ENCODE measurements at places on chromosomes 16 and 17. TPM values are rescaled to one million over a fixed set of nuclear protein-coding genes. Genes with fewer than 3 reads are reported as not detected.

DNA sequence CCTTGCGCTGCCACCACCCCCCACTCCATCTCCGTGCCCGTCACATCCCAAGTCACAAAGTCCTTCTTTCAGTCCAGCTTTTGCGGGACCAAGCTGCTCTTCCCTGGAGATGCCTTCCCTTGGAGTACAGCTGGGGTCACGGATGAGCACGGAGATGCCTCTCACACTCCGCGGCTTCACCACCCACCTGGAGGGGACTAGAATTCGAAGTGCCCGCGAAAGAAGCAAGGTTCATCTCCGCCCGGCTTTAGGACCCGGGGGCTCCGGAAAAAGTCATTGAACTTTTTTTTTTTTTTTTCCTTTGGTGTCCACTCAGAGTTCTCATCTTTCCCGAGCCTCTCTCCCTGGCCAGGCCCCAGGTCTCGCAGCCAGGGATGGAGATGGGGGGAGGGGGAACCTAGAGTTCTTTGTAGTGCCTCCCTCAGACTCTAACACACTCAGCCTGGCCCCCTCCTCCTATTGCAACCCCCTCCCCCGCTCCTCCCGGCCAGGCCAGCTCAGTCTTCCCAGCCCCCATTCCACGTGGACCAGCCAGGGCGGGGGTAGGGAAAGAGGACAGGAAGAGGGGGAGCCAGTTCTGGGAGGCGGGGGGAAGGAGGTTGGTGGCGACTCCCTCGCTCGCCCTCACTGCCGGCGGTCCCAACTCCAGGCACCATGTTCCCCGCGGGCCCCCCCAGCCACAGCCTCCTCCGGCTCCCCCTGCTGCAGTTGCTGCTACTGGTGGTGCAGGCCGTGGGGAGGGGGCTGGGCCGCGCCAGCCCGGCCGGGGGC lies at the start of gene FKBP10:
Gene FKBP10, plus strand, starts transcription at position 624 of the 771 bp plus-strand sequence. Its CDS starts 31 bp downstream, at position 655.
- no peak for DNase-seq

DNA sequence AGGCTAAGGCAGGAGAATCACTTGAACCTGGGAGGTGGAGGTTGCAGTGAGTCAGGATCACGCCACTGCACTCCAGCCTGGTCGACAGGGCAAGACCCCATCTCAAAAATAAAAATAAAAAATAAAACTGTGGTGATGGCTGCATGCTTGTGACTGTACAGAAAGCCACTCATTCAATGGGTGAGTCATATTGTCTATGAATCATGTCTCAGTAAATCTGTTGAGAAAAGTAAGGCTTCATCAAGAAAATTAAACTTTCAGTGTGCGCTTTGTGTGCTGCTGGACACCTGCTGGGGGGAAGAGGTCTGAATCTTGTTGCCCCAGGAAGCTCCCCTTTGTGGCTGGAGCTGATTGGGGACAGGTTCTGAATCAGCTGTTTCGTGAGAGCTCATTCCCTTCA lies 11.3 kb downstream of the NUBP1 start:
- DNase-seq: no peak

The SOX15 gene
- total RNA-seq: 0.30 TPM

DNA sequence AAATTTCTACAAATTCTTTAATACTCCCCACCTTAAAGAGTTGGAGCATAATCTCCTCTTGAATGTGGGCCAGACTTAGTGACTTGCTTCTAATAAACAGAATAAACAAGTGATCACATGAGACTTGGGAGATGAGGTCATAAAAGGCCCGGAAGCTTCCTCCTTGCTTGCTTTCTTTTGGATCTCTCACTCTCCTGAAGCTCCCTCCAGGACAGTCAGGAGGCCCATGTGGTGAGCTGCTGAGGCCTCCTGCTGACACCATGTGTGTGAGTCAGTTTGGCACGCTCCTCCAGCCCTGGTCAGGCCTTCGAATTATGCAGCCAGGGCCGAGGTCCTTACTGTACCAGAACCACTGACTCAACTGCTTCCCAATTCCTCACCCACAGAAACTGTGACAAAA lies 53.2 kb downstream of the NDEL1 start:
- DNase-seq: no peak

The NTN3 gene
- not detected for total RNA-seq

- DNase-seq: no peak
Measured at GRCh38 chr16:19745286-19746010, 27.4 kb downstream of the IQCK start.

The RRAD gene
- total RNA-seq: 0.60 TPM

DNA sequence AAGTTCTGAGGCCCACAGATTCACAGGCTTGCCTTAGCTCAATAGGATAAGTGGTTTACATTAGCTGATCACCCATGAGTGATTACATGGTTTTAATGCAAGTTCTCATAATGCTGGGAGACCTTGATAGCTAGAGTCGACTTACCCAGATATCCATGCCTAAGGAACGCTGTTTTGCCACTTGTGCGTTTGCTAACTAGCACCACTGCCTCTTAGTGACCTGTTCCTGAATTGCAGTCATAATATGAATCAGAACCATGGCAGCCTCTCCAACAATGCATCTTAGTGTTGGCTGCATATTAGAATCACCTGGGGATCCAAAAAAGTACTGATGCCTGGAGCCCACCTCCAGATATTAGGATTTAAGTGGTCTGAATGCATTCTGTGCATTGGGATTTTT lies 251.1 kb upstream of the CDH5 start:
- DNase-seq: no peak

GRCh38 chr16:70416748-70417616 lies 21.9 kb downstream of the ST3GAL2 start:
- no peak for DNase-seq

DNA sequence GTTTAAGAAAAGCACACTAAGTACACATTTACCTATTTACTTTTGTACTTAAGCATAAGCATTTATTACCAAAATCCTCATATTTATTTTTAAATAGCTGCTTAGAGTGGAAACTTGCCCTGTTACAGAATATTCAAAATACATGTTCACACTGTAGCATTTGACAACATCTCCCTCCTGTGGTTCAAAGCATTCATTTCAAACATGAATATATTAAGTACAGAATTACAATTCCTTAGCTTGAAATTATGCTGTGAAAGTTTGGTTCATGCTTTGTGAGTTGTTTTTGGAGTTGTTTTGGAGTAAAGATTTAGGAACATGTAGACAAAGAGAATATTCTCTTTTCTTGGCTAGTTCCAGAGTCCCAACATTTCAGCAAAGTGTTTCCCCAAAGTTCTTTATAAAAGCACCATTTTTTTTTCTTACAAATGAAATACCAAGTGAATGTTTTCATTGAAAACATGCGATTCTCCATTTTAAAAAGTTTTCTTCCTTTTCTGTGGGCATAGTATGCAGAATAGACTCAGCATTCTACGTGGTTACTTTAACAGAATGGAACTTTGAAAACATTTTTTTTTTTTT lies 33.2 kb downstream of the TUBD1 start:
- DNase-seq: no peak

DNA sequence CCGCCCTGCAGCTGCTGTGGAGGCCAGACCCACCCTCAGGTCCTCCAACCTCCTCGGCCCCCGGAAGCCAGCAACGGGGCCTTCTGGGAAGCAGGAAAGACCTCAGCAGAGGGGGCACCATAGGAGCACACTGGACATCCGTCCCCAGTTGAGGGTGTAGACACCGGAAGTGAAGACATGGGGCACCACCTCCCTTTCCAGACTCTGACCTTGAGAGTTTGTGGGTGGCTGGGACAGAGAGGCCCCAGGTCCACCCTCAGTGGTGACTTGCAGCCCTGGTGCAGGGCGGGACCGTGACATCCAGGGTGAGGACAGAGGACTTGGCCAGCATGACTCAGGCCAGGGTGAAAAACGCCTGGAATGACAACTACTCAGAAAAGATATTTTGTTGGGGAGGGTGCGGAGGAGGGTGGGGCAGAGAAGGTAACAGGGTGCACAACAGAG lies 19.9 kb downstream of the CEP295NL start:
- DNase-seq: no peak

DNA sequence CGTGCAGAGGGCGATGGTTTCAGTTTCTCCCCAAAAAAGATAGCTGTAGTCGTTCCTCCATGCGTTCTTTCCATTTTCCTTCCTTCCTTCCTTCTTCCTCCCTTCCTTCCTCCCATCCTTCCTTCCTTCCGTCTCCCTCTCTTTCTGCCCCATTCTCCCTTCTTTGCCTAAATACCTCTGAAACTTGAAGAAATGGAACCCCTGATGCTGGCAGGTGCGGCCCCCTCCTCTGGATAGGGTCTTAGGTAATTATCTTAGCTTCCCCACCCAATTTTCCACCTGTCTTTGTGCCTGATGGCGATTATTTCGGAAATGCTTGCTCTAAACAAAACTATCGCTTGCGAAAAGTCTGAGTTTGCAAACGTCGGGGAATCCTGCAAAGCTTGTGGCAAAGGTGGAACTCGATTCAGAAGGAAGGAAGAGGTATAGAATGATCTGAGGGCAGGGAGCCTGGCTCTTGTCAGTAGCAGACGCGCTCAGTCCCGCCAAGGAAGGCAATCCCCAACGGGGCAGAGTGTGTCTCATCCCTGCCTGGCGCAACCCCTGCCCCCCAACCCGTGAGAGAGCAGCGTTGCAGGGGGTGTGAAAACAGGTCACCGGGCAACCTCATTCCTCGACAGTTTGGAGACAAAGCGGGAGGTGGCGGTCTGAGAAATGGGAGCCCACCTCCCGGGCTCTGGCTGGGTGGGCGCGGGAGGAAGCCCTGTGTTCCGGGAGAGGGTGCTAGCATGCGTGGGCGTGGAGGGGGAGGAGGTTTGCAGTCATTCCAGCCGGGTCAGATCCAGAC lies 2.9 kb upstream of the CBX8 start:
- no peak for DNase-seq

All from activated naive CD8-positive, alpha-beta T cell treated with anti-CD3 and anti-CD28 coated beads, Interleukin-2, amount 10 ng/mL, durations not matched to agents 7 days and 5 days (primary cell).